Lower lobe of right lung (tissue), 2 donors: ENCODE measurements at places on chromosomes 7 and 10.
A peak's percentile ranks its signal among the peaks of the same experiment; 100 is the strongest.

- no peak for DNase-seq
These were observed 30.0 kb downstream of the TSPAN15 start for GRCh38 chr10:69481305-69481704.

DNA sequence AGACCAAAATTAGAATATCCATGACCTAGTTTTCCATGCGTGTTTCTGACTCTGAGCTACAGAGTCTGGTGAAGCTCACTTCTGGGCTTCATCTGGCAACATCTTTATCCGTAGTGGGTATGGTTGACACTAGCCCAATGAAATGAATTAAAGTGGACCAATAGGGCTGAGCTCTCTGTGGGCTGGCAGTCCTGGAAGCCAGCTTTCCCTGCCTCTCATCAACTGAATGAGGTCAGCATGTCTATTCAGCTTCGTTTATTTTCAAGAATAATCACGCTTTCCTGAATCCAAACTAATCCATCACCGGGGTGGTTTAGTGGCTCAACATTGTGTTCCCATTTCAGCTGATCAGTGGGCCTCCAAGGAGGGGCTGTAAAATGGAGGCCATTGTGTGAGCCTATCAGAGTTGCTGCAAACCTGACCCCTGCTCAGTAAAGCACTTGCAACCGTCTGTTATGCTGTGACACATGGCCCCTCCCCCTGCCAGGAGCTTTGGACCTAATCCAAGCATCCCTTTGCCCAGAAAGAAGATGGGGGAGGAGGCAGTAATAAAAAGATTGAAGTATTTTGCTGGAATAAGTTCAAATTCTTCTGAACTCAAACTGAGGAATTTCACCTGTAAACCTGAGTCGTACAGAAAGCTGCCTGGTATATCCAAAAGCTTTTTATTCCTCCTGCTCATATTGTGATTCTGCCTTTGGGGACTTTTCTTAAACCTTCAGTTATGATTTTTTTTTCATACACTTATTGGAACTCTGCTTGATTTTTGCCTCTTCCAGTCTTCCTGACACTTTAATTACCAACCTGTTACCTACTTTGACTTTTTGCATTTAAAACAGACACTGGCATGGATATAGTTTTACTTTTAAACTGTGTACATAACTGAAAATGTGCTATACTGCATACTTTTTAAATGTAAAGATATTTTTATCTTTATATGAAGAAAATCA, 35.5 kb downstream of the CAV1 start:
- DNase-seq = no peak

GRCh38 chr7:46881507-46882127, 700.3 kb downstream of the TNS3 start:
- DNase-seq = no peak

GRCh38 chr7:154837622-154838021, 165.3 kb downstream of the PAXIP1 start:
- DNase-seq = no peak

DNA sequence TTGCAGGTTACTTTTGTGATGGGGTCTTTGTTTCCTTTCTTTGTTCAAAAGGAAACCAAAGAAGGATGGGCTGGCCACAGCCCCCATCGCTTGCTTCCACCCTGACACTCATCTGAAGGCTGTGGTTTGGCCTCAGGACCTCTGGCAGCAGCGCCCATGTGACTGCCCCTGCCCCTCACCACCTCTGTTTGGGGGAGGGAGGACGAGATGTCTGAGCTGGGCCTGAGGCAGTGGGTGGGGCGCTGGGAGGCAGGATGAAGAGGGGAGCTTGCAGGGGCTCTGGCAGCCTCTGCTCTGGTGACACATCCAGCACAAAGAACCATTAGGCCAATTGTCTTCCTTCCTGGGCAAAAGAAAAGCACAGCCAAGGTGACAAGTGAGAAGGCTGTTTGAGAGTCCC, 15.9 kb upstream of the CHST15 start:
- DNase-seq = no peak

DNA sequence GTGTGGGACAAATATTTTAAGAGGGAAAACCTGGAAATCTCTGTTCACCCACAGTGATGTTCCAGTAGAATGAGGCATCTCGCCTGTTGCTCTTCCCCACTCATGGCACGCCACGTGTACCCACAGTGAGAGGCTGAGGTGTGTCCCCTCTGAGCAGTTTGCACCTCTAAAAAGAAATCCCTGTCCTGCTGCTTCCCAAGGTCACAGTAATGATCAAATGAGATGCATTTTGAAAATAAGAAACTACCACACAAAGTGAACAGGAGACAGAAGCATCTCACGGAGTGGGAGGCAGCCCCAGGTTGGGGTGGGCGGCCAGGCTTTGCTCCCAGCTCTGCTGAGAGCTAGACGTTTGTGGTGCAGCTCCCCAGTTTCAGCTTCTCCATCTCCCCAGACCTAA, 12.4 kb upstream of the ZNF777 start:
- DNase-seq = no peak

- DNase-seq = no peak
These were observed 45.0 kb downstream of the GRID1 start for GRCh38 chr10:86321568-86321967.

DNA sequence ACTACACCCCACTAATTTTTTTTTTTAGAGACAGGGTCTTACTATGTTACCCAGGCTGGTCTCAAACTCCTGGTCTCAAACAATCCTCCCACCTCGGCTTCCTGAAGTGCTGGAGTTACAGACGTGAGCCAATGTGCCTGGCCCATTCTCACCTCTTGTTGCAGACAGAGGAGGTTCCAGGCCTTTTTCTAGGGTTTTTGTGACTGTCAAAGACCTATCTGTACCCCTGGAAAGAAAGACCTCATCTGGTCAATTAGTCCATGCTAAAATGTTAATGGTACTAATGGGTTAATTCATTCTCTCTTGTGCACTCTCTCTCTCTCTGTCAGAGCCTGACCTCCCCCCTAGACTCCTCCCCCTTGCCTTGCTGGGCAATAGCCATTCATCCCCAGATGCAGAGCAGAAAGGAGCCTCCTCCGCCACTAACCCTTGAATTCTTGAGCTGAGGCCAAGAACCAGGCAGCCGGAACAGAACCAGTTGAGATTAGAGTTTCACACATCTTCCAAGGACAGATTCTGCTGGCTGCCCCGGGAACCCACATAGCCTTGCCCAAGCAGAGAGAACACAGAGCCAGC, 209.7 kb downstream of the SKIDA1 start:
- DNase-seq = peak; percentile 63

- no peak for DNase-seq
These were observed 38.1 kb downstream of the ADRA2A start for GRCh38 chr10:111114758-111115500.

- DNase-seq = no peak
These were observed 48.8 kb downstream of the SH3PXD2A start for GRCh38 chr10:103806395-103807187.

DNA sequence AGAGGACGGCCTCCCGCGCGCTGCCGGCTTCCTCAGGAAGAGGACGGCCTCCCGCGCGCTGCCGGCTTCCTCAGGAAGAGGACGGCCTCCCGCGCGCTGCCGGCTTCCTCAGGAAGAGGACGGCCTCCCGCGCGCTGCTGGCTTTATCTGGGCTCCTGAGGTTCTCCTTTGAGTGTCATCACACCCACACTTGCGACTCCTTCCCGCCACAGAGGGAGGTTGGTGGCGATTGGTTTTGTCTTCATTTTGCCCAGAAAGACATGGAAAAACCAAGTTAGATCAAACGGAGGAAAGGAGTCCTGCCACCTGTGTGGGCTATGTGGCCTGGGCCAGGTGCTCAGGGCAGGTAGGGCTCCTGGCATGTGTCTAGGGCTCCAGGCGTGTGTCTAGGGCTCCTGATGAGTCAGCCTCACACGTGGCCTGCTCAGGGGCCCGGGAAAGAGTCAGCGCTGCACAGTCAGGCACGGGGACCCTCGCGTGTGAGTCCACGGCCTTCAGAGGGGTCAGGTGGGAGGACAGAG, 138.0 kb downstream of the VIPR2 start:
- no peak for DNase-seq

GRCh38 chr10:72981028-72981881, 26.6 kb upstream of the PLA2G12B start:
- no peak for DNase-seq

- DNase-seq = no peak
These were observed 43.5 kb downstream of the CDCA7L start for GRCh38 chr7:21902240-21902639.

DNA sequence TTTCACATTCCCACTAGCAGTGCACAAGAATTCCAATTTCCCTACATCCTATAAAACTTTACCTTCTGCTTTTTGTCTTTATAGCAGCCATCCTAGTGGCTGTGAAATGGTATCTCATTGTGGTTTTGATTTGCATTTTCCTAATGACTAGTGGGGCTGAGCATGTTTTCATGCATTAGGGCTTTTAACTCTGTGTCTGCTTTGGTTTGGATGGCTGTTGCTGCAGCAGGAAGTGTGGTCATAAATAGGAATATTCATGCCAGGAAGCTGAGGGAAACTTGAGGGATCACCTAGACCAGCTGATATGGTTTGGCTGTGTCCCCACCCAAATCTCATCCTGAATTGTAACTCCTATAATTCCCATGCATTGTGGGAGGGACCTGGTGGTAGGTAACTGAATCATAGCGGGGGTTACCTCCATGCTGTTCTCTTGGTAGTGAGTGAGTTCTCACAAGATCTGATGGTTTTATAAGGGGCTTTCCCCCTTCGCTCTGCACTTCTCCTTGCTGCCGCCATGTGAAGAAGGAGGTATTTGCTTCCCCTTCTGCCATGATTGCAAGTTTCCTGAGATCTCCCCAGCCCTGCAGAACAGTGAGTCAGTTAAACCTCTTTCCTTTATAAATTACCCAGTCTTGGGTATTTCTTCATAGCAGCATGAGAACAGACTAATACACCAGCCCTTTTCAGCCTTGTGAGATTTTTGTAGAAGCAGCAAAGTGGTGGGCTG, 181.8 kb upstream of the PITRM1 start:
- no peak for DNase-seq

DNA sequence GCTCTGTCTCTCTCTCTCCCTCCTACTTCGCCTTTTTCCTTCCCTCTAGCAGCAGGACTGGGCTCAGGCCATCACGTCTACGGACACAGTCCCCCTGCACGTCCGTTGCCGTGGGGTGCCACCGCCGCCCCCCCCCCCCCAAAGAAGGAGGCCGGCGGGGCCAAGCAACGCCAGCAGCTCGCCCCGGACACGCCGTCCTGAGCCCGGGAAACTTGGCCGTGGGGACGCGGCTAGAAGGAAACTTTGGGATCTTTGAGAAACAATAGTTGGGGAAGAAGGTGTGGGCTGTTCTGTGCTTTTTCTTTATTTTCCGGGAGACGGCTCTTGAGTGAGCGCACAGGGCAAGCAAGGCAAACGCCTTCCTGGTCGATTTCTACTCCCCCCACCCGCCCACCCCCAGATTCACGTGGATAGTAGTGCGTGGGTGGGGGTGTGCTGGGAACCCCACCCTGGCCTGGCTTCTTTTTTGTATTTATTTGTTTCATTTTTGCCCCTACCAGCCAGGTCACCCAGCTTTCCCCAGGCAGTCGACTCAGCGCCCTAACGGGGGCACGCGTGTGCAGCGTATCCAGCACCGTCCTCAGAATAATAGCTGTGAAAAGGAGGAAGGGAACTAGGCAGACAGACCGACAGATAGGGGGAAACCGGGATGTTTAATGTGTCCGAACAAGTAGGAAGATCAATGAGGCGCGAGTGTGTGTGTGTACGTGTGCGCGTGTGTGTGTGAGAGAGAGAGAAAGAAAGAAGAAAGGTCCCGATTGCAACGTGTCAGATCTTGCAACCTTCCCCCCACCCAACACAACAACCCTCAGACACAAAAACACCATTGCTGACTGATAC, 1.4 kb downstream of the MXI1 start:
- no peak for DNase-seq

GRCh38 chr7:27921081-27921836, 181.3 kb downstream of the TAX1BP1 start:
- DNase-seq = no peak

GRCh38 chr10:43774234-43774769, 125.6 kb upstream of the ZNF32 start:
- no peak for DNase-seq

DNA sequence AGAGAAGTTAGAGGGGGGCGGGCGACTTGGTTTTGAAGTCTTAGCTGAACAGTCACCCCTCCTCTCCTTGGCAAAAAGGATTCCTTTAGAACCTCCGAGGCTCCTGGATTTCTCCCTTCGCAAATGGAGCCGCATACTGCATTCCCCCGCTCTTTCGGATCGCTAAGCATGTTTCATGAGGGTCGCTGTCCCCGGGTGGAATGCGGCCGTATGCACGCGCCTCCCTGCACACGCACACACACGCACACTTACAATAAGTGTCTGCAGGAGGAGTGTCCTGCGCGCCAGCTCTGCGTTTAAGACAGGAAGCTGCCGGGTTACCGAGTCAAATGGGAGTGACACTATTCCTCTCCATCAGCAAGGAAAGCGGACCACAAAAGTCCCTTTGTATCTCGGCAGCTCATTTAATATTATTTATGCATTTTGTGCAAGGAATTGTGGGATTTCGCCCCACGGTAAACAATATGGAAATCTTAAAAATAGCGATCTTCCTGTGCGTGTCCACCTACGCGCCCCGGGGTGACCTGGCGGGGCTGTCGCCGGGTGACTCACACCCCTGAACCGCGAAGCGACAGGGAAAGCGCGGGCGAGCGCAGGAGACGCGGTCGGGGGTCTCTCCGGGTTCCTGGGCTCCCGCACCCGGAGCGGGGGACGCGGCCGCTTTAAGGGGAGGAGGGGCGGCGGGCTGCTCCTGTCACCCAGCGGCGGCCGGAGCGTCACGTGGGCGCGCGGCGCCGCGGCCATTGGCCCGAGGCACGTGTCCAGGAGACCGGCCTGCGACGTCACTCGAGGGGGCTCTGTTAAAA, 988 bp upstream of the EN2 start:
- no peak for DNase-seq
